ENCODE measurements at places on chromosomes 2 and 18.

DNA sequence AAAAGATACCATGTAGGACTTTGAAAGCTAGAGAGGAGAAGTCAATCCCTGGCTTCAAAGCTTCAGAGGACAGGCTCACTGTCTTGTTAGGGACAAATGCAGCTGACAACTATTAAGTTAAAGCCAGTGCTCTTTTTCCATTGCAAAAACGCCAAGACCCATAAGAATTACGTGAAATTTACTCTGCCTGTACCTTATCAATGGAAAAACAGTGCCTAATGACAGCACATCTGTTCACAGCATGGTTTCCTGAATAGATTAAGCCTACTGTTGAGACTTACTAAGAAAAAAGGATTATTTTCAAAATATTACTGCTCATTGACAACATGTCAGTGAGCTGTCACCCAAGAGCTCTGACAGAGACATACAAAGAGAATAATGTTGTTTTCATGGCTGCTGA is 52.9 kb downstream of the ANKRD12 start:
- no peaks in the 10 kb centered on the region for H3K27me3 ChIP-seq
- no peak overlapping the region for H3K4me3 ChIP-seq
- no peak overlapping the region for H3K27ac ChIP-seq

DNA sequence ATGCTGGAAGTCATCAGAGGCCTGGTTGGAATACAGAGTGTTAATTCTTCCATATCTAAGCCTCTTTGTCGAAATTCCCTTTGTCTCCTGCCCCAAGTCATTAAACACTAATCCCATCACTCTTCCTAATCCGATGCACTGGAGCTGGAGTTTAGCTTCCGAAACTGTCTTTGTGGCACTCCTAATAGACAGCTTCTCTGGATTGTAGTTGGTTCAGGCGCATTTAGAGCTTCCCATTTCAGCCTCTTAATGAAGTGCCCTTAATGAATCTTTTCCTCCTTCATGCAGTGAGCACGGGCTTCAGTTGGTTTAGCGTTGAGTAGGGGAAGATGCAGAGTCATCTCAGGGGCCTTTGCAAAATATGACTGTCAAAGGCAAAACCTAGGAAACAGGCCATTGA is 72.2 kb upstream of the MEIS1 start:
- H3K36me3 ChIP-seq, result no peaks in the 10 kb centered on the region
- H3K27me3 ChIP-seq, result peaks cover 15% of the 10 kb centered on the region
- H3K4me3 ChIP-seq, result no peak overlapping the region
- no peak for DNase-seq
- no peak overlapping the region for H3K27ac ChIP-seq
- peaks cover 5% of the 10 kb centered on the region for H3K4me1 ChIP-seq

- H3K4me3 ChIP-seq, result no peak overlapping the region
- DNase-seq, result no peak
- H3K4me1 ChIP-seq, result no peaks in the 10 kb centered on the region
- no peaks in the 10 kb centered on the region for H3K36me3 ChIP-seq
- no peaks in the 10 kb centered on the region for H3K27me3 ChIP-seq
- H3K27ac ChIP-seq, result no peak overlapping the region
These were observed 49.2 kb upstream of the DARS1 start for GRCh38 chr2:136034629-136035028.

- H3K4me1 ChIP-seq, result no peaks in the 10 kb centered on the region
- no peak for DNase-seq
- H3K27me3 ChIP-seq, result no peaks in the 10 kb centered on the region
- H3K36me3 ChIP-seq, result no peaks in the 10 kb centered on the region
- no peak overlapping the region for H3K4me3 ChIP-seq
These were observed 93.7 kb upstream of the KLHL29 start for GRCh38 chr2:23291239-23291638.

DNA sequence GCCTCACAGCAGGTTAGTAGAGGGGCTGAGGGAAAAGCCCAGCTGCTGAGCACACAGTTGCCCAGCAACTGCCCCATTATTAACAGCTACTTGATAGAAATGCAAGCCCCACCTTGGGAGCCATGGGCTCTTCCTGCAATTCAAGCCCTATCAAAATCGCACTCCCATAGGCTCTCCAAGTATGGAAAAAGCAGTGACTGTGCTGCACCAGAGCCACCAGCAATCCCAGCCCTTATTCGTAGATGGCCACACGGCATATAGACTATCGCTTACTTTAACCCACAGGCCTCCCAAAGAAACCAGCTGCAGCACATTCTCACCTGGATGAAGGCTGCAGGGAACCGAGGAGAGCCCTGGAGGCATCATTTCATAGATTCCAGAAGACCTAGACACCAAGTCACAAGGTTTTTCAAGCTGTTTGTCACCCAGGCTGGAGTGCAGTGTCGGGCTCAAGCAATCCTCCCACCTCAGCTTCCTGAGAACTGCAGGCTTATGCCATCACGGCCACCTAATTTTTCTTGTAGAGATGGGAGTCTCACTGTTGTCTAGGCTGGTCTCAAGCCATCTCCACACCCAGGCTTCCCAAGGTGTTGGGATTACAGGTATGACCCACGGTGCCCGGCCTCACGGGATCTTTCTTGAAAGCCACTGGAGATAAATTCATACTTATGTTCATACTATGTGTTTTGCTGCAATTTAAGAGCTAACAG is 11.3 kb downstream of the NCL start:
- H3K27ac ChIP-seq, result peak overlapping the region; percentile 6
- peaks cover 42% of the 10 kb centered on the region for H3K36me3 ChIP-seq
- no peaks in the 10 kb centered on the region for H3K4me1 ChIP-seq
- DNase-seq, result no peak

DNA sequence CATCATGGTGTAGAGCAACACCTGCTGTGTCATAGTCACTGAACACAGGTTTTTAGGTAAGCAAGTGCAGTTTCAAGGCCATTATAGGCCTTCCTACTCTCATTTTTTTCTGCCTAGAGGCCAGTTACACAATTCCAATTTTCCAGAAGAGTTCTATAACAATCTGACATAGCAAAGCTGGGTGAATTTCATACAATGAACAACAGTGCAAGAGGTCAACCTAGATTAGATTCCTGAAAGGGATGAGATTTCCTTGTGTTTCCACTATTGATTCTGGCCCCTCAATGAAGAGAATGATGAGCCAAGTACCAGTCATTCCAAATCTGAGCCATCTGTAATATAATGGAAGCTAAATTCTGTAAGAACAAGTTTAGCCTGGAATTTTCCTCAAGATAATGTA is 15.3 kb upstream of the CD28 start:
- H3K27ac ChIP-seq, result no peak overlapping the region
- peaks cover 16% of the 10 kb centered on the region for H3K4me1 ChIP-seq
- H3K4me3 ChIP-seq, result no peak overlapping the region
- no peaks in the 10 kb centered on the region for H3K27me3 ChIP-seq
- H3K36me3 ChIP-seq, result no peaks in the 10 kb centered on the region

- H3K36me3 ChIP-seq, result no peaks in the 10 kb centered on the region
- H3K27ac ChIP-seq, result no peak overlapping the region
- no peak overlapping the region for H3K4me3 ChIP-seq
- no peaks in the 10 kb centered on the region for H3K4me1 ChIP-seq
- DNase-seq, result no peak
These were observed 90.3 kb upstream of the RTN4 start for GRCh38 chr2:55140316-55141219.

- H3K36me3 ChIP-seq, result peaks cover 17% of the 10 kb centered on the region
- no peak overlapping the region for H3K4me3 ChIP-seq
- no peak overlapping the region for H3K27ac ChIP-seq
- H3K4me1 ChIP-seq, result peaks cover 3% of the 10 kb centered on the region
These were observed 15.2 kb downstream of the MMADHC start for GRCh38 chr2:149572102-149572953.

- peaks cover 8% of the 10 kb centered on the region for H3K27me3 ChIP-seq
- H3K27ac ChIP-seq, result no peak overlapping the region
- no peaks in the 10 kb centered on the region for H3K36me3 ChIP-seq
These were observed 18.2 kb upstream of the GPR55 start for GRCh38 chr2:230942920-230943896.

- H3K4me3 ChIP-seq, result no peak overlapping the region
- H3K27me3 ChIP-seq, result no peaks in the 10 kb centered on the region
- no peaks in the 10 kb centered on the region for H3K36me3 ChIP-seq
These were observed 574.1 kb upstream of the ID2 start for GRCh38 chr2:8107621-8108378.

GRCh38 chr2:151655663-151656398 is 78.4 kb downstream of the NEB start:
- H3K27ac ChIP-seq, result no peak overlapping the region
- no peaks in the 10 kb centered on the region for H3K4me1 ChIP-seq
- no peaks in the 10 kb centered on the region for H3K27me3 ChIP-seq
- no peak overlapping the region for H3K4me3 ChIP-seq

DNA sequence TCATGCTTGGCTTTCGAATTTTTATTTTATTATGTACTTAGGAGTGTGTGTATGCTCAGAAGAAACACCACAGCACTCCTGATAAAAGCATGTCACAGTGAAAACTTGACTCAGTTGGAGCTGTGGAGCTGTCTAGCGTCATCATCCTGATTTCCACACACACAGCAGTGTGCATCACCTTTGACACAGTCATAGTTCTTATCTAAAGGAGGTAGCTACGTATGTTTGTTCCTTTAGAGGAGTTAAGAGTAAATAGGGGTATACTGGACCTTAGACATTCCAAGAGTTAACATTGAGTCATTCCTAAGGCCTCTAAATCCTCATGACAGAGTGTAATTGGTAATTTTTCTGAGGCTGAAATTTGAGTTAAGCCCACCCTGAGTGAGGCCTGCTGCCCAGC is 96.9 kb downstream of the PHLPP1 start:
- no peaks in the 10 kb centered on the region for H3K36me3 ChIP-seq
- H3K27me3 ChIP-seq, result no peaks in the 10 kb centered on the region
- no peak overlapping the region for H3K27ac ChIP-seq
- no peak overlapping the region for H3K4me3 ChIP-seq
- no peaks in the 10 kb centered on the region for H3K4me1 ChIP-seq

GRCh38 chr2:71190656-71191569 is 36.0 kb downstream of the PAIP2B start:
- no peak overlapping the region for H3K27ac ChIP-seq
- H3K4me1 ChIP-seq, result no peaks in the 10 kb centered on the region
- no peaks in the 10 kb centered on the region for H3K36me3 ChIP-seq
- no peaks in the 10 kb centered on the region for H3K27me3 ChIP-seq
- H3K4me3 ChIP-seq, result no peak overlapping the region

DNA sequence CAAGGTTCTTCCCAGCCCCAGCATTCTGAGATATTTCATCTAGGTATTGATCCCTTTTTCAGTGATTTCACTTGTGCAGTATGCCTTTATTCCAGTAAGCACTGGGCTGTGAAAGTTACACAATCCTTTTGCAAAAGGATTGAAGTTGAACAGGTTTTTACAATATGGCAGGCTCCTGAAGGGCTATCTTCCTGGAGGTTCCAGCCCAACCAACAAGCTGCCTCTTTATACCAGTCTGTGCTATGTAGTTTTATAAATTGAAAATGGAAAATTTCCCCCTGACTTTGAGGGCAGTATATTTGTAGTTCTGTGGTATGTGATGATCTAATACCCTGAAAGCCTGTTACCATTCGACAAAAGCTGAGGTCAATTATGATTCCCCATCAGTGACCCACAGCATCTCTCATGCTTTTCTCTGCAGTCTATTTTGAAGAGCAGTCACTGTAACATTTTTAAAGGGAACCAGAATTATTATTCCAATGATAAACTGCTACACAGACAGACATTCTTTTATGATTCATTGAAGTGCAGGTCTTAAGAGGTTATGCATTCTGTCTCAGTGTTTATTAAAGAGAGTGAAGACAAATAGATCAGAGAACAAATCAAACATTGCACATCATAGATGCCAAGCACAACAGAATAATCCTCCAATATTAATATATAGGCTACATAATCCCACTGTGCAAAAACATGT is 35.2 kb upstream of the STPG4 start:
- H3K27me3 ChIP-seq, result no peaks in the 10 kb centered on the region
- peaks cover 38% of the 10 kb centered on the region for H3K4me1 ChIP-seq
- DNase-seq, result no peak
- no peaks in the 10 kb centered on the region for H3K36me3 ChIP-seq
- no peak overlapping the region for H3K27ac ChIP-seq

- H3K27ac ChIP-seq, result no peak overlapping the region
- no peaks in the 10 kb centered on the region for H3K27me3 ChIP-seq
- no peak overlapping the region for H3K4me3 ChIP-seq
- H3K36me3 ChIP-seq, result no peaks in the 10 kb centered on the region
- DNase-seq, result no peak
These were observed 143.4 kb downstream of the CYRIA start for GRCh38 chr2:16522031-16522831.

- peak overlapping the region; percentile 57 for H3K27ac ChIP-seq
- peak; percentile 83 for DNase-seq
- no peaks in the 10 kb centered on the region for H3K36me3 ChIP-seq
- no peaks in the 10 kb centered on the region for H3K27me3 ChIP-seq
These were observed 80.4 kb upstream of the MGAT5 start for GRCh38 chr2:134173338-134174016.

- peaks cover 4% of the 10 kb centered on the region for H3K27me3 ChIP-seq
- no peak overlapping the region for H3K27ac ChIP-seq
- DNase-seq, result no peak
- no peaks in the 10 kb centered on the region for H3K4me1 ChIP-seq
These were observed 10.3 kb upstream of the SNED1 start for GRCh38 chr2:240988146-240988545.

GRCh38 chr2:178448968-178449661 is 1.9 kb downstream of the PRKRA start:
- no peak overlapping the region for H3K27ac ChIP-seq
- H3K4me1 ChIP-seq, result peaks cover 21% of the 10 kb centered on the region
- H3K36me3 ChIP-seq, result peaks cover 1% of the 10 kb centered on the region
- H3K27me3 ChIP-seq, result no peaks in the 10 kb centered on the region

- H3K27me3 ChIP-seq, result no peaks in the 10 kb centered on the region
- H3K4me1 ChIP-seq, result peaks cover 3% of the 10 kb centered on the region
- peaks cover 6% of the 10 kb centered on the region for H3K36me3 ChIP-seq
- no peak overlapping the region for H3K27ac ChIP-seq
- DNase-seq, result no peak
These were observed 31.8 kb downstream of the SERPINB5 start for GRCh38 chr18:63508596-63508995.

DNA sequence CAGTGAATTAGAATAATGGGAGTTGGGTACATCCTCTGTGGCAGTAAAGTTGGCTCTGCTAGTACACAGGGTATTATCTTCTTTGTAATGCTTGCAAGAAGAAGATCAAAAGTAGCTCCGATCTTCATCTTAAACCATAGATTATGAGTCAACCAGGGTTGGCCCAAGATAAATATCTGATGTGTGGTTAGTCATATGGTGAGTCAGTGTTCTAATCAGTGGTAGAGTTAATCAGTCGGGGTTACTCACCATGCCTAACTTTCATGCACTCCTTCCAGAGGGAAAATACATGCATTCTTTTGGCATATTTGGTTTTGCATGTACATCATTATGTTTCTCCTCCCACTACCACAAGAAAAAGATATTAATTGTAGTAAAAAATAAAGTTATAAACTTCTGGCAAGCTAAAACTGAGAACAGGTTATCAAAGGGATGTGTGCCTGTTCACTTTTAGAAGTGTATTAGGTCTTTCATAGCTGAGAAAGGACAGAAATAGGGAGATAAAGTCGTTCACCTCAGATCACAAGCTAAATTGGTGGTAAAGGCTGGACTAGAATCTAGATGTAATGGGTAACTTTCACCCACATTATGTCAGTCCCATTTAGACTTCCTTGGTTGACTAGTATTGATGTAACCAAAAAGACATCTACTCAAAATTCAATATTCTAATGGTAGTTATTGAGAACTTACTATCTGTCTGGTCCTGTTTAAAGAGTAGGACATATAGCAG is 684.4 kb downstream of the IRS1 start:
- peaks cover 49% of the 10 kb centered on the region for H3K4me1 ChIP-seq
- H3K36me3 ChIP-seq, result no peaks in the 10 kb centered on the region
- DNase-seq, result peak; percentile 90
- no peak overlapping the region for H3K4me3 ChIP-seq
- H3K27ac ChIP-seq, result peak overlapping the region; percentile 89
